ENCODE measurements at places on chromosomes 7 and 10.

- no peak for DNase-seq
Observed at GRCh38 chr10:14843327-14843988, 5.4 kb downstream of the HSPA14 start.

DNA sequence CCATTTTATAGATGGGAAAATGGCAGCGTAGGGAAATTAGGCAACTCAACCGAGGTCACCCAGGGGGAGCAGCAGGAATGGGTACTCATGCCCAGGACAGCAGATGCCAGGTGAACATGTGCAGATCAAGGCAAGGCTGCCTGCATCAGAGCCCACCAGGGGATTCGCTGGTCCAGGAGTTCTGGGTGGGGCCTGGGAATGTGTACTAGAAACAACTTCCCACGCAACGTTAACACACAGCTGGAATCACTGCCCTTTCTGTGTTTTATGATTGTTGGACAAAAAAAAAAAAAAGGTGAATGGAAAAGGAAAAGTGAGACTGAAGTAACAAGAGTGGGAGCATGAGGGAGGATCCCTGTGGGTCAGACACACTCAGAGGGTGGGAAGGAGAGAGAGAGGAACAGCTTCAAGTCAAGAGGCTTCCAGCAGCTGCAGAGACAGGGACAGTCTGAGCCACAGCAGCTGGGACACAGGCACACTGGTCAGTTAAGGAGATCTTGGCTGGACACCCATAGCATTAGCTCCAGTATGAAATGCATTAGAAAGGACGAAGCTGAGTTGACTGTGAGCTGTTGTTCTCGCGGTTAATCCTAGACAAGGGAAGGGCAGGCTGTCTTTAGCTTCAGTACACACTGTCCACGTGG is 187.9 kb upstream of the INHBA start:
- DNase-seq = no peak

DNA sequence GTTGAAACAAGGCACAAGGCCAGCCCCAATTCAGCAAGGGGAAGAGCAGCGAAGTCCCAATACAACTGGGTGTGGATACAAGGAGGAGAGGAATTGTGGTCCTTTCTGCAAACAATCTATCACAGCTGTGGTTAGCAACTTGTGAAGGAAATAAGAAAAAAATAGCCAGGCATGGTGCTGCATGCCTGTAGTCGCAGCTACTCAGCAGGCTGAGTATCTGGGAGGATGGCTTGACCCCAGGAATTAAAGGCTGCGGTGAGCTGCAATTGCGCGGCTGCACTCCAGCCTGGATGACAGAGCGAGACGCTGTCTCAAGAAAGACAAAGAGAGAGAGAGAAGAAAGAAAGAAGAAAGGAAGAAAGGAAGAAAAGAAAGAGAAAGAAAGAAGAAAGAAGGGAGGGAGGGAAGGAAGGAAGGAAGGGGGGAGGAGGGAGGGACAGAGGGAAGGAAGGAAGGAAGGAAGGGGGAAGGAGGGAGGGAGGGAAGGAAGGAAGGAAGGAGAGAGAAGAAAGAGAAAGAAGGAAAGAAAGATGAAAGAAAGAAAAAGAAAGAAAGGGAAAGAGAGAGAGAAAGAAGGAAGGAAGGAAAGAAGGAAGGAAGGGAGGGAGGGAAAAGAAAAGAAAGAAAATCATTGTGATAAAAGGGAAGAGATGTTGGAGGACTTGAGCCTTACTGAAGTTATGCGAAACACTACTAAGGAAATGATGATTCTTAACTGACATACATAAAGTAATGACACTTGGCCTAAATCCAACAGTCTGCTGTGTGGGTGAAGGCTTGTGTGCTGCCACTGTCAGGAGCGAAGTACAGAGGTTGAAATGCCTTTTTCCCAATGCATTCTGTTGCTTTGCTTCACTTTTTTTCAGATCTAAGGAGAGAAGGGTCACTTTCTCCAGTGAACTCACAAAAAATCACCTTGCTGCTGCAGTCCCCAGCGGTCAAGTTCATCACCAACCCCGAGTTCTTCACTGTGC is 117.0 kb upstream of the STK17A start:
- DNase-seq = no peak

DNA sequence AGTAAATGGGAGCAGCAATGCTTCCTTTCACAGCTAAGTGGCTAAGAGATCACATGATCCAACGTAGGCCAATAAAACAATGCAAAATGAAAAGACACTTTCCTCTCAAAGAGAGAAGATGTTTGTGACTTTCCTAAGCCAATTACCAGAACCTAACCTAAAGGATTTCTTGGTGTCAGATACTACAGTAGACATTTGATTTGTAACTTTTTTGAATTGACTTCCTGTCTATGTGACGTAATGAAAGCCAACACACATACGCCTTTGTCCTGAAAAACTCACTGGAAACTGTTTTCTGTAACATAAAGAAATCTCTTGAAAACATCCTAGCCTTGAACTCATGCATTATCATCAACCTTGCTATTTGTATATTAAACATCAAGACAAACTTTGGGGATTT is 417.1 kb downstream of the GPAM start:
- DNase-seq = no peak

DNA sequence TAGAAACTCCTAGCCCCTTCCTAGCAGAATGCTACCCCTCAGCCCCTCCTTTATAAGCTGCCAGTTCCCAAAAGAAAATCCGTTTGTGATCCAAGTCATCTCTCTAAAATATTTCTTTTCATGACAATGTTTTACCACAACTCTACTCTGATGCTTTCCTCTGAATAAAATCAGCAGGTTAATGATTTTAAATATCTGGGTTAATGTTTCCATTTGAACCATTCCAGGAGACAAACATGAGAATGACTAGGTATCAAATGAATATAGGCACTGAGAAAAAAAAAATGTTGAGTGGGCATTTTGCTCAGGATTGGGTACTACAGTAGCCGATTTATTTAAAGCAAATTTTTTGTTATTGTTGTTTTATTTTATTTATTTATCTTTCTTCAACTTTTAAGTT is 360.3 kb downstream of the WDR11 start:
- no peak for DNase-seq

DNA sequence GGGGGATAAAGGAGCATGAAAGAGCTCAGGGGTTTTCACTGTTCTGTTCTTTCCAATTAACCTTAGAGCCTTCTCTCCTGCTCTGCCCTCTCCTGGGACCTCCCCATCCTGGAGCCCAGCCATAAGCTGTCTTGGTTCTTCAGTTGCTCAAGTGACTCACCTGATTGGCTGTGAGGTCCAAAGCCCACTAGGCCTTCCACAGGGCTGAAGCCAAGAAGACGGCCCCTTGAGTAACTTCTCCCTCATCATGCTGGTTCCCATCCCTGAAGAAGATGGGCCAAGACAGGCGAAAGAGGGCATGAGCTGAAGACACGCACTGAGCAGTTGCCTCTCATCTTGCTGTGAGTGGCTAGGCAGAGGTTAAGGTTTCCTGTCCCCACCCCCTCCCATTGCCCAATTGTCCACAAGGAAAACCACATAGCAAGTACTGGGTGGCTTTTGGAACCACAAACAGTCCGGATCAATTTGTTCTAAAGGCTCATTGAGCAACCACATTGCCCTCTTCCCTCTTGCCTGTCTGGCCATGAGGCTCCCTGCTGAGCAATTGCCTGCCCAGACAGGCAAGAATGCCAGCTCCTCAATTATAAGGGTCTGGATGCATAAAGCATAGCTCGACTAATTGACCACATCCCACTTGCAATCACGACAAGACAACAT is 43.9 kb upstream of the GPAM start:
- no peak for DNase-seq

DNA sequence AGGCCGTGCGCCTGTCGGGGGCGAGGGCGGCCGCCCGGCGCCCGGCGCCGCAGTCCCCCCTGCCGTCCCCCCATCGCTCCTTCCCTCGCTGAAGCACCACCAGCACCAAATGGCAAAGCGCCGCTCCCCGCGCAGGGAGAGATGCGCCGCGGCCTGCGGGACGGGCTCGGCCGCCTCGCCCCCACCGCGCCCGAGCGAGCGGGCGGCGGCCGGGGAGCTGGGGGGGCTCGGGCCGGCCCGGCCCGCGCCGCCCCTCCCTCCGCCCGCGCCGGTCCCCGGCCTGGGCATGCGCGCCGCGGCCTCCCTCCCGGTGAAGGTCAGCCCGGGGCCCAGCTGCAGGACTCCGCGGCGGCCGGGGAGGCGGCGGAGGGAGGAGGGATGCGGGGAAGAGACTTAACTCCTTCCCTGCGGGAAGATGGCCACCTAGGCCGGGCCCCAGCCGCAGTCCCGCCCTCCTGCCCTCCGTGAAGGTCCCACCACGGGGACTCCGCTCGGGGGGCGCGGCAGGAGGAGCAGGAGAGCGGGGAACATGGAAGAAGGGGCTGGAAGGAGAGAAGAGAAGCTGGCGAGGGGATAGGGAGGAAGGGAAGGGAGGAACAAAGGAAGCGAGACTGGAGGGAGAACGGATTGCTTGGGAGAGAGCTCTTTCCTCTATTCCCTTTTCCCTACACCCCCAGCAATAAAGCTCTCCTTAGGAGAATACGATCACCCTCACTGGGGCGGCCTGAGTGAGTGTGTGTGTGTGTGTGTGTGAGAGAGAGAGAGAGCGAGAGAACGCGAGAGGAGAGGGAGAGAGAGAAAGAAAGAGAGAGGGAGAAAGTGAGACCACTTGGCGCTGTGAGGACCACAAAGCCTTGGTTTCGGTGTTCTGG is 3.4 kb upstream of the SMARCD3 start:
- DNase-seq = no peak

GRCh38 chr7:36128448-36129047 is 24.5 kb upstream of the EEPD1 start:
- no peak for DNase-seq

- no peak for DNase-seq
Observed at GRCh38 chr10:84563355-84563754, 235.0 kb downstream of the CCSER2 start.

- no peak for DNase-seq
Observed at GRCh38 chr7:118259115-118259514, 34.6 kb downstream of the ANKRD7 start.

GRCh38 chr10:27145937-27146336 is 8.2 kb downstream of the YME1L1 start:
- no peak for DNase-seq

DNA sequence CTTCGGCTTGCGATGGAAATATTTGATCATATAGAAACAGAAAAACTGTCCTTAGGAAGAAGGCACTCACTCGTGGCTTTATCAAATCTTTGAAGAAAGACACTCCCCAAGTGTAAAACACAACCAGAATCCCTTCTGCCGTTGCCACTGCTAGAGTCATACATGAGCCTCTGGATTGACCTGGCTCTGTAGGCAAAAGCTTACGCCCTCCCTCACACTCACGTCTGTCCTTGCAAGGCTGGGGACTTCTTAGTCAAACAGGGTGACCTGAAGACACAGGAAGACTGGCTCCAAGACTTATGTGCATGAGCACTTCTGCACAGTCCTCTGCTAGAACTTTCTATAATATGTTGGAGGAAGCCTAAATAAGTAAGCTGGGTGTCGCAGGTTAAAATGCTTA is 135.4 kb upstream of the MDFIC start:
- no peak for DNase-seq

DNA sequence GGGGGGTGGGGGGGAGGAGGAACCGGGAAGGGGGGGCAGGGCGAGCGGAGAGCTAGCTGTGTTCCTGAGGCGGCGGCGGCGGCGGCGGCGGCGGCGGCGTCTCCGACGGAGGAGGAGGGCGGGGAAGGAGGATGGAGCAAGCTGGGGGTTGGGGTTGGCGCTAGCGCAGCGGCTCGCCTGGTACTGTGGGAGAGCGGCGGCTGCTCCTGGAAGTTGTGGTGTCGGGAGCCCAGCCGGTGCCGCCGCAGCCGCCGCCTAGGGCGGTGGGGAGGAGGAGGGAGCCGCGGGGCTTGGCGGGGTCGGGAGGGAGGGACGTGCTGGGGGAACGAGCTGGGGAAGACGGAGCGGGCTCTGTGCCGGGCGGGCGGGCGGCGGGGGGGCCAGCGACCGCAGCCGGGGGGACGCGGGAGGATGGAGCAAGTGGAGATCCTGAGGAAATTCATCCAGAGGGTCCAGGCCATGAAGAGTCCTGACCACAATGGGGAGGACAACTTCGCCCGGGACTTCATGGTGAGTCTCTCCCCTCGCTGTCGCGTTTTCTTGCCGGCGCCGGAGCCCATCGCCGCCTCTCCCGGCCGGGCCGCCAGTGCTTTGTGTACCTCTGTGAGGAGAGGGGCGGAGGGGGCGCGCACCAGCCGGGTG is at the start of gene PTPN12:
PTPN12 (plus strand) TSS at position 160 of the 642 bp plus-strand sequence; CDS start at position 412, 252 bp downstream.
- DNase-seq = no peak

- DNase-seq = no peak
Observed at GRCh38 chr7:128174386-128174785, 66.7 kb upstream of the LEP start.

- DNase-seq = no peak
Observed at GRCh38 chr7:128867842-128868623, 5.4 kb downstream of the ATP6V1F start.

- DNase-seq = no peak
Observed at GRCh38 chr10:77537720-77538373, 99.8 kb downstream of the KCNMA1 start.

DNA sequence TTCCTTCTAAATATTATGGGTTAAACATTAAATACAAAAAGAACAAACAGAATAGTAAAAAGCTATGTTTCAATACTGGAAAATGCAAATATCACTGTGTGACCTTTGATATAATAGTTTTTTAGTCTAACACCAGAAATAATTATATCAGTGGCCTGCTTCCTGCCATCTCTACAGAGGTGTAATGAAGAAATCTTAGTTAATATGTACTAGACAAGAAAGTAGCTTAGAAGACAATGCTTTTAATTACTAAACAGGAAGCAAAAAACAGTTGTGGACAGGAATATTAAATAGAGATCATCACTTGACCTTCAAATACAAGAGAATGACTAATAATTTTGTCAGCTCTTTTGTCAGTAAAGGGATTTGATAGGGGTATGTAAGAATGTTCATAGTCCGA is 47.4 kb upstream of the LRRN3 start:
- DNase-seq = no peak

- no peak for DNase-seq
Observed at GRCh38 chr10:97159646-97160305, 26.0 kb downstream of the SLIT1 start.

- no peak for DNase-seq
Observed at GRCh38 chr7:54961391-54961790, 57.4 kb upstream of the EGFR start.
